COR-L47 (cell line): ENCODE measurements at places on chromosomes 12 and 14.

GRCh38 chr12:52204095-52204930 is 12.5 kb upstream of the KRT80 start:
- no peak for DNase-seq

DNA sequence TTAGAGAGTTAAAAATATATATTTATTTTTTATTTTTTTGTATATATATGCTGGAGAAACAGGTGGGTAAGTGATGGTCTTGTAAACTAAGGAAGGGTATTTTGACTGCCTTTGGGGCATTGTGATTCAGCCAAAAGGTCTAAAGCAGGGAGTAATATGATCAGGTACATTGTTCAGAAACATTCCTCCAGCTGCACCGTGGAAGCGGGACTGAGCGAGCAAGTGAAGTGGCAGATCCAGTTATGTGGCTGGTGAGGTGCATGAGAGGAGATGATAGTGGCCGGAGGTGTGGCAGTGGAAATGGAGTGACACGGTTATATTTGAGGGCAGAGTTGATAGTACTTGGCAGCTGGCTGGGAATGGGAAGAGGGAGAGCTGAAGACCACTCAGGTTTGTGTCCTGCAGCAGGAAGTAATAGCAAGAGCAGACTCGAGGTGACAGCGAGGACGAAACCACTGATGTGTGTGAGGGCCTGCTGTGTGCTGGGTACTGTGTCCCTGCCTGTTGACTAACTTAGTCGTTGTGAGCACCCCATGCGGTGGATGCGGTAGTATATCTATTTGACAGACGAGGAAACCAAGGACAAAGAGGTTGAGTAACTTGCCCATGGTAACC is 39.2 kb downstream of the EID3 start:
- no peak for DNase-seq

DNA sequence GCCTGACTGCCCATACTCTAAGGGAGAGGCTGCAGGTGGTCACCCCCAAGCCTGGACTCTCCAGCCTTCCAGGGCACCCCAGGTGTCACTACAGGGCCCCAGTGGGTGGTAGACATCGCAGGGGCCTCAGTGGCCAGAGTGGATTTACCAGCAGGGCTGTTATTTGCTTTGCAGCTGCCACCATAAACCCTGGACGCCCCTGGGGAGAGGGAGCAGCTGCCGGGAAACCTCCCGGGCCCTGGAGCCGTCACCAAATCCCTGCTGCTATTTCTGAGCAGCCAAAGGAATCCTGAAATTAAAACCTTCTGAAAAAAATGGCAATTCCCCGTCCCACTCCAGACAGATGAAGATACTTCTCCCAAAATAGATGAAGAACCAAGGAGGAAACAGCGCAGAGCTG is 13.9 kb downstream of the TMEM119 start:
- DNase-seq: no peak

DNA sequence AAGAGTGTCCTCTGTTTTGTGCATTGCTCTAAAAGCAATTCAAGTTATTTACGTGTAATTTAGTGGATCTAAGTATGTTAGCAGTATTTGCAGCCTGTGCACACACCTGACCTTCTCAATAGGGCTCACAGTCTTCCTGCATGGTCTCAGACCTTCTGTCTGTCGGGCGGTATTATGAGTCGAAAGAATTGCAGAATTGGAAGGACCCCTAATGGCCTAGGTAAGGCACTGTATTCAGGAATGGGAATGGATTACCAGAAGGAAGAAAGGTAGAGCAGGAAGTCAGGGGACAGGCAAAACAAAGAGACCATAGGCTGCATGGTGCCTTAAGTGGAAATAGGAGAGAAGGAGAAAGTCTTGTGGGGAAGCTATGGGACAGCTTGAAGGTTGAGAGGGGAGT is 341.6 kb downstream of the VRK1 start:
- DNase-seq: no peak

GRCh38 chr14:25150934-25151790 is 101.2 kb upstream of the STXBP6 start:
- DNase-seq: peak; percentile 53

DNA sequence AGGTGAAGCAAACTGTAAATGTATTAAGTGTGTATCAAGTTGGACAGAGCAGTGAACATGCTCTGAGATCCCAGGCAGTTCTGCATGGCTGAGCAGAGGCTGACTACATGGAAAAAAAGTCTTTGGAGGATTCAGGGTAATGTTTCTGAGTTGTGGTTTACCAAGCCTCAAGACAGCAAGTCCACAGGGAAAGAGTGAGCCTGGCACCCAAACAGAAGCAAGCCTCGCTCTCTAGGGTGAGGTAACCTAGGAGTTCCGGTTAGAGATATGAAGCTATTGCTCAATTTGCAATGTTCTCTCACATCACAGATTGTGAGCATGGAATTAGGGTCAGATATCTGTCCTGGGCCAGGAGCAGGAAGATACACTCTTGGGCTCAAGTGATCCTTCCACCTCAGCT is 158.6 kb downstream of the MON2 start:
- DNase-seq: no peak

DNA sequence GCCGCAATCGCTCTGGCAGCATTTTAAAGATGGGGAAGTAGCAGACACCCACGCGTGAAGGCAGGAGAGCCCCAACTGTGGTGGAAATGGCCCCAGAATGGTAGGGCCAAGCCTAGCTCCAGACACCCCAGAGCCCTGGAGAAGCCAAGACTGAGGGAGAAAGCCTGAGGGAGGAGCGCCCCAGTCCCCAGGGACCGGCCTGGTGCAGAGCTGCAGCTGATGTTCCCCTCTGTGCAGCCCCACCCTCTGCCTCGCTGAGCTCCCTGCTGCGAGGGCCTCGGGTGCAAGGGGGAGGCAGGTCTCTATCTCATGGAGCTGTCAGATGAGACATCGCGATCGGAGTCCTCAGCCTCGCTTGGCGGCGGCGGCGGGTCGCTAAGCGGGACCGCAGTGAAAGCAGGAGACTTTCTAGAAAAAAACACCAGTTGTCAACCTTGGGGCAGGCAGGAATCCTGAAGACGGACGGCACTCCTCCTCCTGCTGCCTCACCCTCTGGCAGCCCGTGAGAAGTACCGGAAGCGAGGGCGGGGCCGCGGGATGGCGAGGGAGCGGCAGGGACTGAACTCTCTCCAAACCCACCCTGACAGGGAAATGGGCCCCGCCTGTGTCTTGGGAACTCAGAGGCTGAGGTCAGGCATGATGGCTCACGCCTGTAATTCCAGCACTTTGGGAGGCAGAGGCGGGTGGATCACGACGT is 6.0 kb downstream of the GAPDH start:
- DNase-seq: peak; percentile 26

DNA sequence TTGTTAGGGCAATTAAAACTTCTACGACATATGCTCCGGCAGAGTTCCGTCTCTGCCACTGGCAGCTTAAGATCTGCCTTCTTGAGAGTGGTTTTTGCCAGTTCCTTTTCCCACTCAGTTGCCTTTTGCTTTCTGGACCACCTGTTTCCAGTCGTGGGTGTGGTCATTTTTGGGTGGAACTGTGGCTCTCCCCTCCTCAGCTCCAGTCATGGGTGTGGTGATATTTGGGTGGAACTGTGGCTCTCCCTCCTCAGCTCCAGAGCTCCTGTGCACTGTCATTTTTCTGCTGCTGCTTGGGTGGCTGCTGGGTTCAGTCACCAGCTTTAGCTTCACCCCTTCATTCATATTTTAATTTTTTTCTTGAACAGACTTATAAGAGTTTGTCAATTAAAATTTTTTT is 25.3 kb downstream of the WDR20 start:
- DNase-seq: no peak

DNA sequence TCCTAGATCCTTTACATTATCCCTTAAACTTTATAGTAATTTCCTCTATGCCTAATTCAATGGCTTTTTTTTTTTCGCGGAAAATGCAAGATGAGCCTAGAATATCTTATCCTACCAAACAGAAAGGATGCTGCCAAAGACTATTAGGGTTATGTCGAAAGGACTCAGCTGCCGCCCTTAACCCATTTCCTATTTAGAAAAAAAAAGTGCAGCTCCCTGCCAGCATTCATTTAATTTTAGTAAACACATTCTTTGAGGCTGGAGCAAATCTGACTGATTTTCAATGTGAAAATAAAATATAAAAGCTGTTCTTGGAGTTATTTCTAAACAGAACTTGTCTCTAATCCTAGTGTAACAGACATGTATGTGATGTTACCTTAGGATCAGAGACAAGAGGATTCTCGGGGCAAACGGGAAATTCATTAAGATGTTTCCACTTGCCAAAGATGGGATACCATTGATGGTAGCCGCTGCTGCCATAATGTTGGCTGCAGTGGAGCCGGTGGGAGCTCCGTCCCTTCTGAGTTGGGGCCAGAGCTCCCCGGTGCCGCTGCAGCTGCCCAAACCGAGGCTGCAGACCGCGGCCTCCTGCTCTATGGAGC is 8.2 kb upstream of the A2M start:
- no peak for DNase-seq

DNA sequence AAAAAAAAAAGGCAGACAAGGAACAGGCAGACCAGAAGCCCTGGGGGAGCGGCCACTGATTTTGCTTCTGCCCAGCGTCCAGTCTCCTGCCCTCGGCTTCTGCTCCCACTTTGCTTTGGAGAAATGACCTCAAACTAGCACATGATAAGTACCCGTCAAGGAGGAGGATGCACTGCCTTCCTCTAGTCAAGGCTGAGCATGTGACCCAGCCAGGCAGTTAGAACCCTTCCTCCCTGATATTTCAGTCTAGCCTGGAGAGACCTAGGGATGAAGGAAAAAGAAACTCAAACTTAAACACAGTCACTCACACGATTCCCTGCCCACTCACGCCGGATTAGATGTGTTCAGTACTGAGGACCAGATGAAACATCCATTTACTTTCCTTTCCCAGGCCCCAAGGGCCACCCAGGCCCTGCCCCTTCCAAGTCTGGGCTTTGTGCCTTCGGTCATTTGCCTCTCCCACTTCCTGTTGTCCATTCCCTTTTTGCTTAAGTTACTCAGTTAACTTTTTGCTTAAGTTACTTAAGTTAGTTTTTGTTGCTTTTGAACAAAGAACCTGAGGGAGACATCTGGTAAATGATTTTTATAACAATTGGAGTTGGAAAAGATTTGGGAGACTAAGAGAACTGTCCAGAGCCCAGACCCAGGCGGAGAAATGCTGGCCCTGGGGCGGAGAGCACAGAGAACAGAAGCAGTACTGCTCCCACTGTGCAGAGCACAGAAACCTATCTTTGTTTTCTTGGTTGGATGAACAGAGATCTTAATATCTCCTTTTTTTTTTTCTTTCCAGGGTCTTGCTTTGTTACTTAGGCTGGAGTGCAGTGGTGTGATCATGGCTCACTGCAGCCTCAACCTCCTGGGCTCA is 23.0 kb upstream of the TTC7B start:
- DNase-seq: no peak

- peak; percentile 32 for DNase-seq
Measured at GRCh38 chr14:103576371-103577024, 13.7 kb downstream of the COA8 start.

GRCh38 chr12:104495786-104496185 is 39.0 kb downstream of the CHST11 start:
- no peak for DNase-seq
